Right ventricle myocardium inferior (tissue), 1 donor: ENCODE measurements at places on chromosomes 12 and 14.

DNA sequence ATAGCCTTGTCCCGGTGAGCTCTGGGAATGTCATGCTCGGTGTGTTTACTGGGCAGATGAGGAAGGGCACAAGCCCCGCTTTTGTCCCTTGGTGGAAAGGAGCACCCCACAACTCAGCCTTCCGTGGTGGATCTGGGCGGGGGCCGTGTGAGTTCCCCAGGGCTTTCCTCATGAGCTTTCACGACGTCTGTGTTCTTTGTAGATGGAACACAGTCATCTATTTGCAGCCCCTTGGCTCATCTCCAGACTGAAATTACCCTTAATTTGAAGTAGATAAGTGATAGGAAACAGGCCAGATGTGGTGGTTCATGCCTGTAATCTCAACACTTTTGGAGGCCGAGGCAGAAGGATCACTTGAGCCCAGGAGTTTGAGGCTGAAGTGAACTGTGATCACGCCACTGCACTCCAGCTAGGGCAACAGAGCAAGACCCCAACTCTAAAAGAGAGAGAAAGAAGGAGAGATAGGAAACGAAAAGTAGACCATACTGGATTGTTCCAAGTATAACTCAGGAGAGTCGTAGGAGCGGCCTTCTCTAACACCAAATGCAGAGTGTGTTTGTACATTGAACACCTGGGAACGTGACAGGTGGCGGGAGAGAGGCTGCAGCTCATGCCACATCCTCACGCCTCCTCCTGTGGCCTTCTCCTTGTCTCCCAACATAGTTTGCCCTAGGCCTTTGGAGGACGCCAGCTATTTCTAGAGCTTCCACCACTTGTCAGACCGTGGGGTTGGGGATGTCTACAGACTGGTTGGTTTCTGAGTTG lies 8.8 kb downstream of the P2RX4 start:
- DNase-seq, result no peak

- DNase-seq, result no peak
Measured at GRCh38 chr14:89890589-89890988, 63.9 kb downstream of the EFCAB11 start.

DNA sequence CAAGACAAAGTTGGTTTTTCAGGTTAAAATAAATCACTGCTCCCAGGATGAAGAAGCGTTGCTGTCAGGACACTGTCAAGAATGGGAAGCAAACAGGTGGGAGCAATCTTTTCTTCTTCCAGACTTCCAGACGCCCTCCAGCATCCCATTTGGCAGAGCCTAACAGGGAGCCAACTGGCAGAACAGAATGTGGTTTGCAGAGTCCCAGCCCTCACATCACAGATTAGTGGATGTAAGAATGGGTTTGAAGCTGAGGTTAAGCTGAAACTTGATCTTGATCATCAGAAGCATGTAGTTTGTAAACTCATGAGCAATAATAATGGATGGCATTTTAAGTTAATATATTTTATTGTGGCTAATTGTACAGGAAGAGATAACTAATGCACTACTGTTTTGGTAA lies 636.4 kb downstream of the SLC6A15 start:
- no peak for DNase-seq

DNA sequence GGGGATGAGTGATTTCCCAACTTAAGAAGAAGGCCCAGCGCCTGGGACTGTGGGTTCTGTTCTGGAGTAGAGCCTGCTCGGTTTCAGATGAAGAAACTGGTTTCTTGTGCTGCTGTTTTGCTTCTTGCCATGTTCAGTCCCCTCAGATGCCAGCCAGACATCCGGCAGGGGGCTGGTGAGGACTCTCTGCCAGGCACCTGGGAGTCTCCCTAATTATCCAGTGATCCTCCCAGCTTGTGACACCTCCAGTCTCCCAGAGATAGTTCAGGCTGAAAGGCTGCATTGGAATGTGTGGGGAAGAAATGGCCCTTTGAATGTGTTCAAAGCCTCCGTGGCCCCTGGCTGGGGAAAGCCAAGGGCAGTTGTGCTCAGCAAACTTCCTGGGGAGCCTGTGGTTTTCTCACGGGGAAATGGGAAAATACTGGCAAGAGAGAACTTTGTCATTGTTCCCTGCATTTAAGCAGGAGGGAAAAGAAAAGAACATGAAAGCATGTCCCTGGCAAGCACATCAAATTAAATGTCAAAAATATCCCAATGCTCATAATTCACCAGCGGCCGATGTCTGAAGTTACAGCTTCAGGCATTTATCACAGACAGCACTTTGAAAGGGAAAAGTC lies 8.5 kb upstream of the SERPINA12 start:
- no peak for DNase-seq

DNA sequence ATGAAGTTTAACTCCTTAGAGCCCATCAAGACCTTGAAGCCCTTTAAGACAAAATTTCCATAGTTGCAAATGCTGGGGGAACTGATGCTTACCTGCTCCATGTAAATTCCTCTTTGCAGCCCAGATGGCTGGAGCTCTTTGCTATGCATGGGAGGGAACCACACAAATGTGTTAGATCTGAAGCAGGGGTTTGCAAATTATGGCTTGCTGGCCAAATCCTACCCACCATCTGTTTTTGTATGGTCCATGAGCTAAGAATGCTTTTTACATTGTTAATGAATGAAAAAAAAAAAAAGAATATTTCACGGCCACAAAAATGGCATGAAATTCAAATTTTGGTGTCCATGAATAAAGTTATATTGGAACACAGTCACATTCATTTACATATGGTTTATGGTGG lies 74.6 kb downstream of the GCH1 start:
- DNase-seq, result no peak

GRCh38 chr12:48903363-48903981 lies 21.8 kb downstream of the FKBP11 start:
- no peak for DNase-seq

GRCh38 chr12:29146196-29146595 lies 2.9 kb upstream of the FAR2 start:
- no peak for DNase-seq

DNA sequence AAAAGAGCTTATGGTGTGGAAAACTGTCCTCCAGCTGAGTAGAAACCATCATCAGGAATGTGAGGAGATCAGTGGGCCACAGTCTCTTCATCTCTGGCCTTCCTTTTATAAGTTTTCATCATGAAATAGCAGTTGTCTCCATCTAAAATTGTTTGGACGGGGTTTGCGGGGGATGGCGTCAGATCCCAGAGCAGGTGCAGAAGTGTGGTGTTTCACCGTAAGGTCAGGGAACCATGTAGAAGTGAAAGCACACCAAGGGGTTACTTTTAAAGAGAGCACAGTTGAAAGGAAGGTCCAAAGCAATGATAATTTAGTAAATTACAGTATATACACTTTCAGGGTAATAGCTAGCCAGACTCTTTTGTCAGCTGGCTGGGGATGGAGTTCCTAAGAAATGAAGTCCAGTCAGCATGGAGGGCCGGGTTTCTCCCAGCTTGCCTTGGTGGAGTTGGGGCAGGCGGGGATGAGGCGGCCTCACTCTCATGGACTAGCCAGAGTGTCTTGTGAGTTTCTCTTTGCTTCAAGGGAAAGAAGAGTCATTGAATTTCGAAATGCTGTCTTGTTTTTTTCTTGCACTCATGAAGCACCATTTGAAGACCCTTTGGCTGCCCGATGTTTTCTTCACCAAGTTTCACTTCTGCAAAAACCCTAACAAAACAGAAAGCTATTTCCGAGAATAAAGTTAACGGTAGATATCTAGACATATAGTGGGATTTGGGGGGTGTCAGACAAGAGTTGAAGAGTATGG lies 100.6 kb downstream of the ETV6 start:
- no peak for DNase-seq

- no peak for DNase-seq
Measured at GRCh38 chr12:99767809-99768208, 120.3 kb downstream of the GARIN6 start.

DNA sequence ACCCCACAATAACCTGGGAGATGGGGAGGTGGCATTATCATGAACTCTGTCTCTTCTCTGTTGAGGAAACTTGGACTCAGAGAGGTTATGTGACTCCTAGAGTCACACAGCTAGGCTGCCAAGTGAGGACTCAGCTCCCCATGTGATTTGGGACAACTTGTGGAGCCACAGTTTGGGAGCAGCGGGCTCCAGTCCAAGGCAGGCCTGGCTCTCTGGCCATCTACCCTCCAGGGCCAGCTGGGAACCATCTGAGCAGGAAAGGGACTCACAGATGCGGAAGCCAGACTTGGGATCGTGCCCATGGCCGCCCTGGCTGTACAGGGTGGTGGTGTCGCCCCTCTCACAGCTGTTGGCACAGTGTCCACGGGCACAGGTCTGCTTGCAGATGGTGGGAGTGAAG lies 59.1 kb downstream of the ISCA2 start:
- peak; percentile 86 for DNase-seq

DNA sequence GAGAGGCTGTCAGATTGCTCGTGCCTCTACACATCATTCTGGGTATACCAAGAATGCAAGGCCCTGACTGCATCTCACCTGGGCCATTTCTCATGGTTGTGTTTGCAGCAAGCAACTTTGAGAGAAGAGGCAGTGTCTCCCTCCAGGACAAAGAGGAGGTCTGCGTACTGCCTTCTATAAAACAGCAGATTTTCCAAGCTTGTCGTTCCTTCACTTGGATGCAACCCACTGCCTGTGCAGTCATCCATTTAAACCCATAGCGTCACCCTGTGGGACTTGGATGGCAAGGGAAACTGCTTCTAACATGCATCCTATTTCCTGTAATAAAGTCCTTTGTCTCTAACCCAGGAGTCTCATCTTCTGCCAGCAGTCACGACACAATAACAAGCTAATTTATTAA lies 1.3 kb downstream of the POMT2 start:
- no peak for DNase-seq

DNA sequence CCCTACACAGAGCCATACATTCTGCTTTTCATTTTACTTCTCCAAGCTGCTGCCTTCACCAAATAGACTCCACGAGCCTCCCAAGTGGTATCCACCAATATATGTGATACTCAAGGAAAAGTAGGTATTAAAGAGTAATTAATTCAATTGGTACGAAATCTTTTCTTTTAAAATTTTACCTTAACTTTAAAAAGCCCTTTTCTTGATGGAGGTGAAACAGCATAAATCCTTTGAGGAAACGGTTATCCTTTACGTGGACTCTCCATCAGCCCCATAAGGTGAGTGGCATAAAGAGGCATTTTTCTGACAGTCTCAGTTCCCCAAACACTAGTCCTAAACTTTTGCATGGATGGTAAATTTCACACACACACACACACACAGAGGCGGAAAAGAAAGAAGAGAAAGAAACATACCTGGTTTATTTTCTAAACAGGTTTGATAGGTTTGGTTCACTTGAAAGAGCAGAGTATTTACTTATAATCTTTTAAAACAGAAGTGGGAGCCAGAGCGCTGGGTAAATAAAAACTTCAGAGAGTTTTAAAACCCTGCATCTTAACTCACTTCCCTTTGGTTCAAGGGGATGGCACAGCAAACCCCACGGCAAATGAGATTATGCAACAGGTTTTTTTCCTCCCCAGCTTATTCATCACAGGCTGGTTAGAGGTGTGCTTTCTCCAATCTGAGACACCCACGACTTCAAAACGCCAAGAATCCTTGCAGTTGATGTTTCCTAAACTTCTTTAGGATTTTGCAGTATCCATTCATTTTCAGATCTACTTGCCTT lies 1.9 kb downstream of the DUSP16 start:
- DNase-seq, result no peak

- DNase-seq, result no peak
Measured at GRCh38 chr12:93174473-93174872, 203.3 kb upstream of the NUDT4 start.

DNA sequence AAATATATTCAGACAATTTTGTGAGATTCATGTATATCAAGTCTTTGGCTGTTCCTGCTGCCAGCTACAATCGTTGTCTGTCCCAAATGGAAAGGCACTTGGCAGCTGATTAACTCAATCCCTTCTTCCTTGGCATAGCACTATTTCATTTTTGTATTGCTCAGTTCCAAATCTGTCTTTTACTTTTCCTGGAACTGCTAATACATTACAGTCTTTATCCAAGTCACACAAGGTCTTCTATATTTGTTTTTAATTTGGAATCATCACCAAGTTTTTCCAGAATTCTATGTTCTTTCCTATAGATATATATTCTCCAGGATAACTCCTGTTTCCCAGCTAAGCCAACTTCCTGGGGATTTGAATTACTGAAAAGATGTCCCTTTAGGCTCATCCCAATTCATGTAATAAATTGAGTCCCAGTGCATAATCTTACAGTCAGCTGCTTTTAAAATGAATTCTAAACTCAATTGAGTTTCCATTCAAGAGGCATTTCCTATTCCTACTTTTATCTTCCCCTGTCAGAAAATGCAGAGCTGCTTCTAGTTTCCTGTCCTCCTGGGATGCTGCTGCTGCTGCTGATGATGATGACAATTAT lies 45.9 kb downstream of the DYRK2 start:
- DNase-seq, result no peak

DNA sequence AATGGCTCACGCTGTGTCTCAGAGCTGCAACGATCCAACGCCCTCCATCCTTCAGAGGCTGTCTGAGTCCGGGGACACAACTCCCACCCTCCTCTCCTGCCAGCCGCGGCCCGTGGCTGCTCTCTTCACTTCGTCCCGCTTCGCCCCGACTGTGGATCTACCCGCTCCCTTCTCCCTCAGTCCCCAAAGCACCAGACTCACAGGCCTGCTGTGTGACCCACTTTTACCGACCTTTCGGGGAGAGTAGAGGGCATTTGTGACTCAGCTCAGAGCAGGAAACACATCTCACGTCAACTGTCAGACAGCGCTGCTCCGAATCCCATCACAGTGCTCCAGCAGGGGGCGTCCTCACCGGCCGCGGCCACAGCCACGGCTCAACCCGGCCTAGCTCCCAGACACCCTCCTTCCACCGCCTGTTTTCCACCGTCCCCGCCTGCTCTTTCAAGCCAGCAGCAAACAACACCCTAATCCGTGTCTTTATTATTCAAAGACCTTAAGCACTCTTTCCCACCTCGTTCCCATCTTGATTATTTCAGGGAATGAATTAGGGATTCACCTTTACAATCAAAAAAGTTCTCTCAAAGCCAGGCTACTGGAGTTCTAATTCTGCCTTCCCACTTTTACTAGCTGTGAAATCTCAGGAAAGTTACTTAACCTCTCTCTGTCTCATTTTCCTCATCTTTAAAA lies 5.0 kb upstream of the AQP2 start:
- DNase-seq, result peak; percentile 88

- no peak for DNase-seq
Measured at GRCh38 chr12:24507827-24508226, 441.1 kb downstream of the BCAT1 start.

DNA sequence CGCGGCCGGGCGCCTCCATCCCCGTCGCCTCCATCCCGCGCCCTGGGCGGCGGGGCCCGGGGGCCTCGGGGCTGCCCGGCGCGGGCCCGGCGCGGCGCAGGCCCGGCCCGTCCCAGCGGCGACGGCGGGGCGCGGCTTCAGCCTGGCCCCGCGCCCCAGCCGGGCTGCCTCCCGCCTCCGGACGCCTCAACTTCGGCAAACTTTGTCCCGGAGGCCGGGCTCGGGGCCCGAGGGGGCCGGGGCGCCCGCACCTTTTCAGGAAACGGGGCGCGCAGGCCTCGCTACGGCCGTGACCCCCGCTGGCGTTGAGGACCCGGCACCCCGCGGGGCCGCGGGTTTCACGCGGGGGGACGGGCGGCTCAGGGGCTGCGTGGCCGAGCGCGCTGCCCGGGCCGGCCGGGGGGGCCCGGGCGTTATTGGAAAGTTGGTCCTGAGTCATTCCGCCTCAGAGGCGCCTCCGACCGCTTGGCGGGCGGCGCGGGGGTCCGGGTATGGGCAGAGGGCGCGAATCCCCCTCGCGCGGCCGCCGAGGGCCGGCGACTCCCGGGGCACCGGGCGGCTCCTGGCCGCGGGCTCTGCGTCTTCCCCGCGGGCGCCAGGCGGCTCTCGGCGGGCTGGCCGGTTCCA lies 575 bp downstream of the TRAF3 start:
- DNase-seq, result no peak
